Fibroblast of the aortic adventitia (primary cell): ENCODE measurements at places on chromosomes 2 and 18. TPM values are rescaled to one million over a fixed set of nuclear protein-coding genes. Genes with fewer than 3 reads are reported as not detected.

- DNase-seq: peak; percentile 58
Observed at GRCh38 chr2:20447437-20448245, 767 bp downstream of the RHOB start.

- DNase-seq: peak; percentile 52
Observed at GRCh38 chr2:229087843-229088516, 183.1 kb downstream of the PID1 start.

GRCh38 chr2:127428057-127428814 is 10.0 kb downstream of the PROC start:
- DNase-seq: no peak

DNA sequence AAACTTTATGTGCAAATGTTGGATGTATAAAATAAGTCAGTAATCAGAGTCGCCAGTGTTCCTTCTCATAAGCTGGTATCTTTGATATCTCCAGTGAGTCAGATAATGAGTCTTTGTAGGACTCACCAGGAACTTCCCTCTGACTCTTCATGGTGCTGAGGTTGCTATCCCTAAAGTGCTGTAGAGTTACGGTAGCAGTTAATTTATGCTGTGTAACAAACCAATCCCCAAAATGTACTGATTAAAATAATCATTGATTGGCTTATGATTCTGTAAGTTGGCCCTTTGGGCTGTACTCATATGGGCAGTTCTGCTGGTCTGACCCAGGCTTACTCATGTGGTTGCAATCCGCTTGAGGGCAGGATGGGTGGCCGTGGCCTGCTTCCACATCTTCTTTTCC is 43.8 kb downstream of the MAIP1 start:
- no peak for DNase-seq

GRCh38 chr18:4096486-4096885 is 358.6 kb downstream of the DLGAP1 start:
- peak; percentile 89 for DNase-seq

- DNase-seq: peak; percentile 92
Observed at GRCh38 chr2:30711646-30712085, 95.6 kb downstream of the CAPN13 start.

- DNase-seq: no peak
Observed at GRCh38 chr2:222043897-222044296, 254.9 kb downstream of the PAX3 start.

DNA sequence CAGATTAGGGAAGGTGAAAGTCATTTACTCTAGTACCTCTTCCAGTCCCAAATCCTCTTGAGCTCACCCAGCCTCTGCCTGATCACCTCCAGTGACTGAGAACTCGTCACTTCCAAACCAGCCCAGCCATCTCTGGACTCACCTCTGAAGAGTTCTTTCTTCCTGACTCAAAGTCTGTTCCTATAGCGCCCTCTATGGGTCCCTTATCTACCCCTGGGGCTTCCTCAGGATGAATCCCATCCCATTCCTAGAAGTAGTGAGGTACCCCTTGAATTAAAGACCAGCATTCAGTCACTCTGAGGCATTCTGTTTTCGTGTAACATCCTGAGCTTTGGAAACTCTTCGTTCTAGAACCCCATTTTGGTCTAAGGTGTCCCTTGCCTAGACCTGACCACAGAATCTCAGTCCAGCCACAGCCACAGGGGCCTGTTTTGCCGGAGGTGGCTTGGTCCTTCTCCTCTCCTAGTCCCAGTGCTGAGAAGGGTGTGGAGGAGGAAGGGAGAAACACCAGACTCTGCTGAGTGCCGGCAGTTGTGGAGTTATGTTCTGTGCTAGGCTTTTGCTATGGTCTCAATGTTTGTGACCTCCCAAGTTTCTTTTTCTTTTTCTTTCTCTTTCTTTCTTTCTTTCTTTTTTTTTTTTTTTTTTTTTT is 32.7 kb downstream of the SIX3 start:
- peak; percentile 70 for DNase-seq

DNA sequence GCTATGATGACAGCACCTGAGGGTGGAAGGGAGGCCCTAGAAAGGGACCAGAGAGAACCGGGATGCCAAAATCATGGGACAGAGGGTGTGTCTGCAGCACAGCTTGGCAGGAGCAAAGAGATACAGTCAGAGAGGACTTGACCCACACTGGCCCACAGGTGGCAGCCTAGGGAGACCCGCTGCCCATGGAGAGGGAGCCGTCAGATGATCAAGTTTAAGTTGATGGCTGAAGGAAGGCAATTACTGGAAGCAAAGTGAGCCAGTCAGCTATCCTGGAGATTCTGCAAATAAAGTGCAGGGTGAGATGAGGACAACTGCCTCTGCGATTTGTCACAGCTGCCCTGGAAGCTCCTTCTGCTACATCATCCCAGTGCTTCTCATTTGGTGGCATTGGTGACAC is 74.0 kb downstream of the CMPK2 start:
- DNase-seq: no peak

DNA sequence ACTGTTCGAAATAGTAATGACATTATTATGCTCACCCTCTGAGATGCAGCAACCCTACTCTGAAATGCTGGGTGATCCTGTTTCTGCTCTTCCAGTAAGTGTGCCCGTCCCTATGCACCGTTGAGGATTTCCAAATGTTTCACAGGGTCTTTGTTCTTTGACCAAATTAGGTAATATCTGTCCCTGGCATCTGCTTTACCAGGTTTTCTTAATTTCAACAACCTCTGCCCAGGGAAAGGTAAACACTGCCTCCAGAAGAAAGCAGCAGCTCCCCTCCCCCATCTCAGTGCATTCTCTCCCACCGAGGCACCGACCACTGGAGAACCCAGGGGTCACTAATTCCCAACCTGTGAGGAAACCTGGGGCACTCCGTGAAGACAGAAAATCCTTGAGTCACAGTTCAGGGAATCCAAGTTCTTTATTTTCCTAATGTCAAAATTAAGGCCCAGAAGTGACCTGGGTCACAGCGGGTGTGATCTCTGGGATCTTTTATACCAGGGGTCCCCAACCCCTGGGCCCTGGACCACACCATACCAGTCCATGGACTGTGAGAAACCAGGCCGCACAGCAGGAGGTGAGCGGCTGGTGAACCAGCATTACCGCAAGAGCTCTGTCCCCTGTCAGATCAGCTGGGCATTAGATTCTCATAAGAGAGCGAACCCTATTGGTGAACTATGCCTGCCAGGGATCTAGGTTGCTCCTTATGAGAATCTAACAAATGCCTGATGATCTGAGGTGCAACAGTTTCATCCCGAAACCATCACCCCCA is 1.2 kb upstream of the GRB14 start:
- no peak for DNase-seq

- DNase-seq: peak; percentile 71
Observed at GRCh38 chr2:227471924-227472264, at the start of gene AGFG1. Gene AGFG1, plus strand, starts transcription at chr2:227472156. Its CDS starts 266 bp downstream, at chr2:227472422.

- peak; percentile 84 for DNase-seq
Observed at GRCh38 chr2:85132834-85133637, at the start of gene TCF7L1. Gene TCF7L1, plus strand, starts transcription at chr2:85133392. Its CDS starts 293 bp downstream, at chr2:85133685.

The ARHGAP15 gene
- not detected in 2 replicates for total RNA-seq

The C2orf66 gene
- 0.27 TPM in 1 of 2 replicates, not detected in the other for total RNA-seq

The TWIST2 gene
- total RNA-seq: 15.8 and 64.1 TPM in 2 replicates

The GAREM1 gene
- 2.4 and 5.5 TPM in 2 replicates for total RNA-seq

The TGFA gene
- not detected in 2 replicates for total RNA-seq

The ADCYAP1 gene
- total RNA-seq: 0.16 and 0.72 TPM in 2 replicates
